Ureter (tissue), 1 donor: ENCODE measurements at places on chromosomes 7 and 10.

GRCh38 chr10:89428877-89429276, 14.5 kb downstream of the IFIT5 start:
- DNase-seq = no peak

DNA sequence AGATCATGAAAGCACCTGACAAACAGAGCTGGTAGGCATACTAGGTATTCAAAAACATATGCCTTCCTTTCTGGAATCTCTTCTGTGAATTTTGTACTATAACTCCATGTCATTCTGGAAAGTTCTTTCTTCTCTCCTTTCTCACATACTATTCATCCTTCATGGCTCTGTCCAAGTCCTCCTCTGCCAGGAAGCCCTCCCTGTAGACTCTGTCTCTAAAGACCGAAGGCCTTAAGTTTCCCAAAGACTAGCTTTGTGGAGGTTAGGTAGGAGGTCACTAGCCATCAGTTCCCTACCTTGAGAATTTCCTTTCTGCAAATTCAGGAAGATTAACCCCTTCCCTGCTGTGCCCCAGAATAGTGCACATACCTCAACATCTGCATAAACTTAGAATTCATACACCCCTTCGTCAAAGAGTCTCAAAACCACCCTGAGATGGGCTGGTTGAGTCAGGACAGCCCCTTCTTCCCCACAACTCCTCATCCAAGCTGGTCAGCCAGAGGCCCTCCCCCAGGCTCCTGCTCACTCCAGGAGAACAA, 20.6 kb downstream of the SORBS1 start:
- DNase-seq = no peak

DNA sequence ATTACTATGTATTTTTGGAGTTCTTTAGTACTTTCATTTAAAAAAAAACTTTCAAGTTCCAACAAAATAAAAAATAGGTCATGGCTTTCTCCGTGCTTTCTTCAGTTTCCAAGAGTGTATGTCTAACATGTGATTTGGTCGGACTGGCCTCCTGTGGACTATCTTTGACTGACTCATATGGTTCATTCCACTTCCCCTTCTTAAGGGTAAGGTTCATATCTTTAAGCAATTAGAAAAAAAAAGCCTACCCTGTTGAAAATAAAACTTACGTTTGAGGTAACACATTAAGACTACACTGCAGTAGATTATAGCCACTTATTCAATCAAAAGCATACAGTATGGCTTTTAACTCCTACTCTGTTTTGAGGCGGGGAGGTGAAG, 112.8 kb upstream of the AHR start:
- DNase-seq = no peak

GRCh38 chr10:47326927-47327330, 4.7 kb downstream of the GDF2 start:
- DNase-seq = no peak

DNA sequence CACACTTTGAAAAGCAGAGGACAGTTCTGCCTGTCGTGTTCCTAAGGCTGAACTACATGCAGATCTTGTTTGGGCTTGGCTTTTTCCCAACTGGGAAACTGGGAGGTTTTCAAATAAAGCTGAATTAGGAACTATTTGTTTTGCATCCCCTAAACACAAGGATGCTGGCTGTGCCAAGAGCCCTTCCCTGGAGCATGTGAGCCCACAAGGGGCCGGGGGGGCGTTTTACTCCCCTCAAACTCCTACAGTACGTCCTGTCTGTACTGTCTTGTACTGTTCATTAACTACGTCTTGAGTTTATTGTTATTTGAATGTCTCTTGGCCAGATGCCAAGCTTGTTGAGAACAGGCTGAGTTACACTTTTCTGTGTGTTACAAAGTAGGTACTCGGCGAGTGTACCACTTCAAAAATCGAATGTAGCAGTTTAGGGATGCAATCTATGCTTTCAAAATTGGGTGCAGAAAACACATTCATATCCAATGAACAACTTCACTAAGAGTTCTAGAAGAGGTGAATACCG, 94.9 kb downstream of the GFRA1 start:
- DNase-seq = no peak

GRCh38 chr10:108454793-108455192, 1290.3 kb upstream of the SORCS1 start:
- DNase-seq = no peak

- peak; percentile 39 for DNase-seq
Observed at GRCh38 chr10:132861884-132862461, 76.0 kb upstream of the NKX6-2 start.

GRCh38 chr10:76993213-76993612, 644.4 kb downstream of the KCNMA1 start:
- no peak for DNase-seq

DNA sequence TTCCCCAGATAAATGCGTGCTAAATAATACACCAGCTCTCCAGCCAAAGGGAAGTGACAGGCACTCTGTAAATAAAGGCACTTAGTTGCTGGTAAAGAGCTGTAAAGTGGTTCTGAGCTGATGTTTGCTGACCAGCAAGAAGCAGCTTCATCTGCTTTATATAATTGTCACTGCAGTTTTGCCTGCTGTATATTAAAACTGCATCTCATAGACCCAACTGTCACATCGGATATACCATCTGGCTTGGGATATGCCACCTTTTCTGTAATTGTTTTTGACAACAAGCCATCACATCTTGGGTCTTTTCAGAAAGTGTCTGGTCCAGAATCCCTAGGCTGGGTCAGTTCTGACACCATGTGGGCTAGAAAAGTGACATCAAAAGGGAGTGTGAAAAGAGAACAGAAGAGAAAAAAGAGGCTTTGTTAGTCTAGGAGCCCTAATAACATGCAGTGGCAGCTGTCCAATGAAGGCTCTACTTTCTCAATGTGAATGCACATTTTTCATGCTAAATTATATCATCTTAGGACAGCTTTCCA, 697.6 kb downstream of the KCNMA1 start:
- no peak for DNase-seq

DNA sequence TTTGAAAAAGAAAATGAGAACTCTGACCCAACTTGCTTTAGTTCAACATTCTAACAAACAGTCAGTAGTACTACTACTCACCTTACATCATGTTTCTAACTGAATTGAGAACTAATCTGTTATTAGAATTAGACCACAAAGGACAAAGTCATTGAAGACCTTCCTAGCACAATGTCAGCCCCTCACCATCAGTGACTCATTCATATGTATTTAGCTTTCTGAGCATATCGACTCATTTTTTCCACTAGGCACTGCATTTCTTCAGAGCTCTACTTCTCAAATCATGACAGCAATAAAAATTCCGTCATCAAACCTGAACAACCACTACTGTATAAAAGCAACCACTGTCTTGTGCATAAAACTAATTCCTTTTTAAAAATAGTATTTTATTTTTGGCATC, 4.4 kb upstream of the LRRN3 start:
- DNase-seq = no peak

- no peak for DNase-seq
Observed at GRCh38 chr7:156604311-156604710, 36.3 kb upstream of the RNF32 start.

DNA sequence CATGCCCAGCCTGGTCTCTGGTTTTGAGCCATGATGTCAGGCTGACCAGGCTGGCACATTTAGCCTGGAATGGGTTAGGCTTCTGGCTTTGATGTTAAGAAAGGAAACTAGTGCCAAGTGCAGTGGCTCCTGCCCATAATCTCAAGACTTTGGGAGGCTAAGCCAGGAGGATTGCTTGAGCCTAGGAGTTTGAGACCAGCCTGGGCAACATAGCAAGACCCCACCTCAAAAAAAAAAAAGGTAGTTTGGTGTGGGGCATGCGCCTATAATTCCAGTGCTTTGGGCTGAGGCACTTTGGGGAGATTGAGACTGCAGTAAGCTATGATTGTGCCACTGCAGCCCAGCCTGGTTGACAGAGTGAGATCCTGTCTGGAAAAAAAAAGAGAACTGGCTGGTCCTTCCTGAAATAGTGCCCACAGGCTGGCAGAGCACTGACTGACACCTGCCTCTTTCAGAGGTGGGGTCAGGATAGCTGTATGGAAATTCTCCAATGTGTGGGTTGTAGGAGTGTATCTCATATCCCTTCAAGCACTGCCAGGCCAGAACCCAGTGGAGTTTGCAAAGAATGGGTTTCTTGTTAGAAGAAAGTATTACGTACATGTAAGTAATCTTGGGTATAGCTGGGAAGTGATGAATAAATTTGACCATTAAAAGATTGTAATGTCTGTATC, 61.3 kb downstream of the KAT6B start:
- no peak for DNase-seq

DNA sequence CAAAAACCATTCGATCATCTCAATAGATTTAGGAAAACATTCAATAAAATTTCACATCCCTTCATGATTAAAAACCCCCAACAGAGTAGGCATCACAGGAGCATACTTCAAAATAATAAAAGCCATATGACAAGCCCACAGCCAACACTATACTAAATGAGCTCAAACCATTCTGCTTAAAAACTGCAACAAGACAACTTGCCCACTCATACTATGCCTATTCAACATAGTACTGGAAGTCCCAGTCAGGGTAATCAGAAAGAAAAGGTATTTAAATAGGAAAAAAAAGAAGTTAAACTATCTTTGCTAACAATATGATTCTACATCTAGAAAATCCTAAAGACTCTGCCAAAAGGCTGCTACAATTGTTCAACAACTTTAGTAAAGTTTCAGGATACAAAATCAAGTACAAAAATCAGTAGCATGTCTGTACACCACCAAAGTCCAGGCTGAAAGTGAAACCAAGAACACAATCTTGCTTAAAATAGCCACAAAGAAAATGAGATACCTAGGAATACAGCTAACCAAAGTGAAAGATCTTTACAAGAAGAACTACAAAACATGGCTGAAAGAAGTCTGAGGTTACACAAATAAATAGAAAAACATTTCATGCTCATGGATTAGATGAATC, 882.6 kb downstream of the GRM8 start:
- DNase-seq = no peak

GRCh38 chr7:1330801-1331425, 98.2 kb downstream of the UNCX start:
- DNase-seq = no peak

DNA sequence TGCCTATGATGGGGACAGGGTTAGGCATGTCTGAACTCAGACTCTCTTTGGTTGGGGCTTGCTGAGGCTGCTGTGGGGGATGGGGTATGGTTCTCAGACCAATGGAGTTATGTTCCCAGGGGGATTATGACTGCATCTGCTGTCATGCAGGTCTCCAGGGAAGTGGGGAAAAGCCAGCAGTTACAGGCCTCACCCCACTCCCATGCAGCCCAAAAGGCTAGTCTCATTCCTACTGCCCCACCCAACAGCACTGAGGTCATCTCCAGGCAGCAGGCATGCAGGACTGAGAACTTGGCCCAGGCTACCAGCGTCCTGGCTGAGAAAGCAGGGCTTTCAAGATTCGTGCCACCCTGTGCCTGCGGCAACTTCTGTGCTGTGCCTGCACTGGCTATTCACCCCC, 373.3 kb downstream of the HTR7 start:
- no peak for DNase-seq

DNA sequence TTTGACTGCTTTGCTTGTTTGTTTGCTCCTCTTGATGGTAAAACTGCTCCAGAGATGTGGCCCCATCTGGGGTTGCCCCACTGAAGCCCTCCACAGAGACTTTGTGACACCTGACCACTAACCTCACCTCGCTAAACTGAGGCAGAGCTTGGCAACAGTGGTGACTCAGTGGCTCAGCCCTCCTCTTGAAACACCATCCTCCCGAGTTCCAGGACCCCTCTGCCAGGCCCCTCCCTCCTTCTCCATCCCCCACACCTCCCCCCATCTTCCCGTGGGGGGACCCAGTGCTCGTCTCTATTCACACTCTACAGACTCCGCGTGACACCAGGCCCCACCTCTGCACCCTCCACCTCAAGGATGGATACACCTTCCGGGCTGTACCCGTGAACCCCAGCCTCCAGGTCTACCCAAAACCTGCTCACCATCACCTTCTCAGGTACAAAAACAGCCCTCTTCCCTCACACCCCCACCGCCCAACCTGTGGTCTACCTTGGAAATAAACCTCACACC, 19.0 kb upstream of the RET start:
- DNase-seq = no peak

DNA sequence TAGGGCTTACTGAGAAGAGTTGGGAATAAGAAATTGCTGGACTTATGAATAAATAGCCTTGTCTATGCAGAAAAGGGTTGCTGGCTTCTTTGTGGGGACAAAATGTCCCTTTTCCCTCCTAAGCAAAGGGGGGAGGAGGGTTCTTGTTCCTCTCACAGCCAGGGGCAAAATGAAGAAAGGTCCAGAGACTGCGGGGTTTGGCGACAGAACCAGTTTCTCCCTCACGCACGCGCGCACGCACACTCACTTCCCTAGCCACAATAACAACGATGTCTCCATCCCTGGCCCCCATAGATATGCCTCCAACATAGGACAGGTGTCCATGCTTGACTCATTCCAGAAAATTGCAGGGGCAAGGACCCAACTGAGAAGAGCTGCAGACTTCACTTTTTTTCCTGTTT, 3.3 kb downstream of the ZMIZ1 start:
- no peak for DNase-seq

DNA sequence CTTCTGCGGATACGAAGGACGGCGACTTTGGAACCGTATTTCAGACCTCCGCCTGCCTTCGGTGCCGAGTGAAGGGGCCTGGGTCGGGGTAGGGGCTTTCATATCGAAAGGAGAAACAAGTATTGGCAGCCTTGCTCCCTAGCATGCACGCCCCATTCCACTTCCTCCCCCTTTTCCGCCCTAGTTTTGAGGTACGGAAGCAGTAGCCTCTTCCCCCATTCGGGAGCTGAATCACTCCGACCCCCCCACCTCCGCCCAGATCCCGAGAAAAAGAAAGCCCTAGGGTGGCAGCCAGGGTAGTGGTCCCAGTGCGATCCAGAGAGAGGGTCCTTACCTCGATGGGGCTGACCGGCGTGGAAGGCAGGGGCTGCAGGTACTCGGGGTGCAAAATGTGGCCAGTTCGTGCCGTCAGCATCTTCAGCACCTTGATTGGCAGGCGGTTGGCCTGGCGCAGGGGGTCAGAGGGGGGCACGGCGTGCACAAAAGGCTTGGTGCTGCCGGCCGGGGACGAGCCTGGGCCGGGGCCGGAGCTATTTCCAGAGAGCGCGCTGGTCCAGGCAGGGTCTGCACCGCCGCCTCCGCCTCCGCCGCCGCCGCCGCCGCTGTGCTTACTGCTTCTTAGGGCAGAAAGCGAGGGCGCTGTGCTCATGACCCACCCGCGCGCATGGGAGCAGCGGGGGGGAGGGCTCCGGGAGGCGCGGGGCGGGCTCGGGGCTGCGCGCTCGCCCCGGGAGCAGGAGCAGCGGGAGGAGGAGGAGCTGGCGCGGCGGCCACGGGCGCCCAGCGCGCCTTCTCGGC, 594 bp downstream of the ZNF503 start:
- peak; percentile 73 for DNase-seq

- no peak for DNase-seq
Observed at GRCh38 chr10:1278306-1278705, 222.1 kb downstream of the WDR37 start.

GRCh38 chr10:132616170-132616995, 78.8 kb downstream of the INPP5A start:
- no peak for DNase-seq

GRCh38 chr10:74677951-74678350, 148.4 kb upstream of the KAT6B start:
- DNase-seq = no peak

DNA sequence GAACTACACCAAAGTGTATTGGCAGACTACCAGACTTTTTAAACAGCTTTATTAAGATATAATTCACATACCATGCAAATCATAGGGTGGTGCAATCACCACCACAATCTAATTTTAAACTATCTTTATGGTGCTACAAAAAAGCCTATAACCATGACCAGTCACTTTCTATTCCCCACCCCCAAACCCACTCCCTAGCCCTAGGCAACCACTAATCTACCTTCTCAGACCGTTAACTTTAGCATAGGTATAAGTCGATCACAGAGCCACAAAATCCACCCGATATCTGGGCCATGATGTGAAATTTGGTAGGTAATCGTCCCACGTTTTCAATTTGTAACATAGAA, 536 bp upstream of the POM121 start:
- DNase-seq = no peak
